Stimulated activated CD4-positive, alpha-beta T cell treated with anti-CD3 and anti-CD28 coated beads, Interleukin-2, amount 100 ng/mL, for 4 hours (primary cell): ENCODE measurements at places on chromosomes 6 and 20.

GRCh38 chr20:59985864-59986263 lies 27.6 kb downstream of the CDH26 start:
- DNase-seq, result no peak

- DNase-seq, result no peak
Observed at GRCh38 chr6:51199105-51199552, 380.5 kb downstream of the TFAP2B start.

DNA sequence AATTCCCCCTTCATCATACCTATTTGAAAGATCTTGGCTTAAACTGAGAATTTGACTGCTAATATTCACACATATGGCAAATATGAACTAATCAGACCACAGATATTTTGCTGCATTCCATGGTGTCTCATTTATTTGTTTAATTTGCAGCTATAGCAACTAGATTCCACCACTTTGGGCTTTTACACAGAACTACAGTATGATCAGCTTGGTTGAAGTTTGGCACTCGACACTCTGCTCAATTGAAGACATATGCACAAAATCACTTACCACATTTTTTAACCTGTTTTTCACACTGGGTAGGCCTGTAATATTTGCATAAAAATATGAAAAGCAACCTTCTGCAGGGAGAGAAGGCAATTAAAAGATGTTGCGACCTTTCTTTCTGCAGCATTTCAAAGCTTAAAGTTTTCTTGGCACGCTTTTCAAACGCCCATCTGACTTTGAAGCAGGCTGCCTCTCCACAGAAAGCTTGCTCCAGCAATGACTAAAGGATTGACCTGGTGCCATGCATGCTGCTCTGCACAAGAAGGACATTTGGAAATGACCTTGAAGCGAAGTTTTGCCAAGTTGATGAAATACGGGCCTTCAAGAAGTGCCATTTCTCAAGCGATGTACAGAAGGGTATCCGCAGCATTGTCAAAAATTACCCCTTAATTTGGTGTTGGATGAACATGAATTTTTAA lies 126.7 kb downstream of the AIG1 start:
- no peak for DNase-seq

- no peak for DNase-seq
Observed at GRCh38 chr20:6576726-6577125, 190.8 kb upstream of the BMP2 start.
